ENCODE measurements at places on chromosomes 4 and X.

- no peak for DNase-seq
These were observed 291.7 kb downstream of the KCNIP4 start for GRCh38 chr4:21656832-21657231.

DNA sequence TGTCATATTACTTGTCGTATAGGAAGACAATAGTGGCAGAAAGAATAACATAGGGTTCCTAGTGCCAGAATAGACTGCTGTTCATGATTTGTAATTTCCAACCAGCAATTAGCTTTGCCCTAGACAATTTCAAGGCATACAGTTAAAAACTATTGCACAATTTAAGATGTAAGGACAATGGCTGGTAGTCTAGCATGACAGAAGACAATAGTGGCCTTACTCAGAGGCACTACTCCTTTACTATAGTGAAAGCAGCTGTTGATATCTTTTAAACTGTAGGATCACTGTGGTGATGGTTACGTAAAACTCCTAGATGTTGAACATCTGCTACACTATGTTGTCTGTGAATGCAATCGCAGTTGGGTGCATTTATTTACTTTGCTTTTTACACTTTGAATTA, 234.5 kb downstream of the RBMX2 start:
- no peak for DNase-seq

GRCh38 chr4:40608628-40609027, 21.0 kb downstream of the RBM47 start:
- DNase-seq: no peak

DNA sequence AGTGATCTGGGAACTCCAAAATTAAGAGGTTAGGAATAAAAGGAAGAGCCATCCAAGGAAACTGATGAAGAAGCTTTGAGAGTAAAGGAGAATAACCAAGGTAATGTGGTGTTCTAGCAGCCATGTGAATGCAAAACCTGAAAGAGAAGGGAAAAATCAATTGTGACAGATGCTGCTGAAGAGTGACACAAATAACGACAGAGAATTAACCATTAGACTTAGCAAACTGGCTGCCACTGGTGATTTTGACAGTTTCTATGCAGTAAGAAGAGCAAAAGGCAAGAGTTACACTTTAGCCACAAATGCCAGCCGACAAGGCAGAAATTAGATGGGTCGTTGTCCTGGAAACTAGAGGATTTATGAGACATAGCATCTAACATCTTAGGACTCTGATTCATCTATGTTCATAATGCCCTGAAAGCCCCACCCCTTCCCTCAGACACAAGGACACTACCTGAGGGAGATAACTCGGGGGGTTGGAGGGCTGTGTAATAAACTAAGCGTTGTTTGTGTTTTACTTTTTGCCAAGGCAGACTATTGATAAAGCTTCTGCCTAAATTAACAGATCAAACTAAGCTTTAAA, 13.0 kb upstream of the TMEM144 start:
- DNase-seq: no peak

DNA sequence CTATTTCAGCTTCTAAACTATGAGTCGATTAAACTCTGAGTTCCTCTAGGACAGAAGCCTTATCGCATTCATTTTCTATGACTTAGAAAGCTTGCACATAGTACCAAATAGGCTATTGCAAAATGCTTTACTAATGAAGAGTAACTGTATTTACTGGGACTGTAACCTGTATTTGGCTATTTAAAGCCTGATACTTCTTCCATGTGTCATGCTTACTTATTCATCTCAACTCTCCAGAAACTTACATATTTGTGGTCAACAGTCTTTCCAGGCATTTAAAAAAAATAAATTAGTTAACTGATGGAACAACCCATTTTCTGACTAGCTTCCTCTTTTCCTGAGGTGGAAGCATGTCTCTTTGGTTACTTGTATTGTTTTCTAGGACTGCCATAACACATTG, 467.9 kb downstream of the PCDH11X start:
- no peak for DNase-seq

- no peak for DNase-seq
These were observed 1871.5 kb downstream of the ARAP2 start for GRCh38 chr4:34372815-34373214.

- peak; percentile 54 for DNase-seq
These were observed 9.7 kb upstream of the LAP3 start for GRCh38 chr4:17567271-17567670.

DNA sequence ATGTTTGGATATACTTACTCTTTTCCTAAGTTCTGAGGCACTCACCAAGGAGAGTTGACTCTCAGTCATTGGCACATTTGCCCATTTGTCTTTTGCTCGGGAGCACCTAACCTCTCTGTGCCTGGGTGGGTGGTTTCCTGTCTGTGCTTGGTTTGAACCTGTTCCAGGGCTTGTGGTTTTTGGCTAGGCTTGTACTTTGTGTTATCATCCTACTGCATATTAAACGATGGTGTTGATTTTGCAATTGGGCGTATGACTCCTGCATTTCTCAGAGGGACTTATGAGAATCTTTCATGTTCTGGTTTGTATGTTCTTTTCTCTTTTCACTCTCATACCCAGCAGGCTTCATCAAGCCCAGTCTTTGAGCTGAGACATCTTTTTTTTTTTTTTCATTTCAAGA, 161.7 kb downstream of the BTC start:
- no peak for DNase-seq

- peak; percentile 36 for DNase-seq
These were observed 72.8 kb downstream of the CLCN5 start for GRCh38 chrX:49995107-49995731.

GRCh38 chr4:68304731-68305130, 45.2 kb downstream of the YTHDC1 start:
- no peak for DNase-seq

GRCh38 chrX:70032792-70033191, 16.9 kb downstream of the AWAT2 start:
- DNase-seq: no peak

GRCh38 chr4:13656569-13657405, 29.3 kb upstream of the BOD1L1 start:
- no peak for DNase-seq
